ENCODE measurements at places on chromosomes 16 and 17.

DNA sequence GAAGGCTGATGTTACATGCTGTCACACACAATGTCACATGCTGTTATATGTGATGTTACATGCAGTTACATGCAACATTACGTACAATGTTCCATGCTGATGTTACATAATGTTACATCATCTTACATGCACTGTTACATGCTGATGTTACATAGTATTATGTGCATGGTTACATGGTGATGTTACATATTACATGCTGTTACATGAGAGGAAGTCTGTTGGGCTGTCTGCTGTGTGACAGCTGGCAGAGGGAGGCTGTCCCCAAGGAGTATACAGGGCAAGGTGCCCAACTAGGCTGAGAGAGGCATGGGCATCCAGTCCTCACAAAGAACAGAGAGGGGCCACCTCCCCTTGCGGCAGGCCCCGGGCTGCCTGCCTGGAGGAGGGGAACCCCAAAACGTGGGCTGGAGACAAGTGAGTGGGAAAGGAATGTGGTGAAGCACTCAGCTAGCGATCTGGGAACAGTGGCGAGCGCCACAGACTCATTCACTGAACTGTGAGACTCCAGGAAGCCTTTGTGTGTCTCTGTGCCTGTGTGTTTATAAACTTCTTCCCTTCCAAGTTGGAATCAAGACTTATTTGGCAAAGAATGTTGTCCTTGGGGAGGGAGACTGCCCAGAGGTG is 30.6 kb downstream of the TMEM92 start:
- no peak for DNase-seq

- no peak for DNase-seq
These were observed 18.1 kb upstream of the ABCA8 start for GRCh38 chr17:68973098-68973846.

DNA sequence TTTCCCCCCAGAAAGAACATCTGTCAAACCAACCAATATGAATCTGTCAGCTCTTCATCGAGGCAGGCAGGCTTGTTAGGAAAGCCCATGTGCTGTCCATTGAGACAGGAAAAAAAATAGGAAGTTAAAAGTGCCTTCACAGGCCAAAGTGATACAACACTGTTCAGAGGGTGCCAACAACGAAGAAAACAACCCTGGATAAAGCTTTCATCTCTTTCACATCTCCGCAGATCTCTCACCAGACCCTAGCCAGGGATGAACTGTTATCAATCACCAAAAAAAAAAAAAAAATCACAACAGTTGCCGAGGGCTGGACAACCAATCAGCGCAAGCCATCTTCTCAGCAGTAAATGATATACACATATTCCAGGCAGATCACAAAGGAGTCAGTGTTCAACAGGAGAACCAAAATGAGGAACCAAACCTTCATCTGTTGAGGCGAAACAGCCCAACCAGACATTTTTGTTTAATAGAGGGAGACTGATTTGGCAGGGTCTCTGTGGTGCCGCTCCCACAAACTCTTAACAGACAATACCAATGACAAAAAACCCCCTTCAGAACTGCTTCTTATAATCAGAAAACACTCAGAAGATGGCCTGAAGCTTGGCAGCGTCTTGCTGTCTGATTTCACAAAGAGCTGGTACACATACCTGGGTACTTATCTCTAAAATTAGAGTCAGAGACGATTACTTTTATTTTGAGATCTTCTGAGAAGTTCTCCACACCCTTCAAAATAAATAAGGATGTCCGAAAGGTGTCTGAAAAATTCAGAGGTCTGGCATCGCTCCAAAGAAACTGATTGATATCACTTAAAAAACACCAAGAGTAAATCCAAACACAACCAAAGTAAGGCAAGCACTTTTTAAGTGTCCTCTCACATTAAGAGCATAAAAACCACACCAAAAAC is 1.8 kb downstream of the MAP3K14 start:
- no peak for DNase-seq

DNA sequence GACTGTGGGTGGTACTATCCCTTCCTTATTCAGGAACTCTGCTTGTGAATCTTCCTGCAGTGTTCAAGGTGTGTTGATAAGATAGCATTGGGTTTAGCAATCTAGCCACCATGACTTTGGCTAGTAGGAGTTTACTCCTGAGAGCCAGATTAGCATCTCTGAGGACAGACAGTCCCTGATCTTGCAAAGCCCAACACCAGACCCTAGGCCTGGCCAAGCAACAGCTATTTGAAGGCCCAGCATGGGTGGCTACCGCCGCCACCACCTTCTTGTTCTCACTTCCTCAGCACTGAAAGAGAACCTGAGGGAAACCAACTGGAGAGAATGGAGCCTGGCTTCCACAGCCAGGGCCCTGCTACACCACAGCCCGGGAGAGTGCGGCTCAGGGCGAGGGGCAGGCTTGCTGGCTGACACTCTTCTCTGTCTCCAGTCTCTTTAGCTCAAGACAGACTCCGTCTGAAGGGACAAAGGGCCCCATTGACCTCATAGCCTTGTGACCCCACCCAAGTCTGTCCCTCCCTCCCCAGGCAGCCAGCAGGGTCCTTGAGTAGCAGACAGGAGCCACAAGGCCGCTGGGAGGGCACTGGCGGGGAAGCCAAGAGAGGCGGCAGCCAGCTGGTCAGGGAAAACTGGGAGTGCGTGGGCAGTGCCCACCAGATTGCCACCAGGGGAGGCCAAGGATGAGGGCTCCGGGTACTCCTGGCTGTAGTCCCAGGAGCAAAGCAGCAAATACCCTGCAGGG is 10.9 kb upstream of the ARHGAP23 start:
- DNase-seq: no peak

- DNase-seq: no peak
These were observed 46.4 kb upstream of the PLCG2 start for GRCh38 chr16:81732699-81733098.

GRCh38 chr16:8908810-8909468 is 26.8 kb downstream of the LITAFD start:
- no peak for DNase-seq

DNA sequence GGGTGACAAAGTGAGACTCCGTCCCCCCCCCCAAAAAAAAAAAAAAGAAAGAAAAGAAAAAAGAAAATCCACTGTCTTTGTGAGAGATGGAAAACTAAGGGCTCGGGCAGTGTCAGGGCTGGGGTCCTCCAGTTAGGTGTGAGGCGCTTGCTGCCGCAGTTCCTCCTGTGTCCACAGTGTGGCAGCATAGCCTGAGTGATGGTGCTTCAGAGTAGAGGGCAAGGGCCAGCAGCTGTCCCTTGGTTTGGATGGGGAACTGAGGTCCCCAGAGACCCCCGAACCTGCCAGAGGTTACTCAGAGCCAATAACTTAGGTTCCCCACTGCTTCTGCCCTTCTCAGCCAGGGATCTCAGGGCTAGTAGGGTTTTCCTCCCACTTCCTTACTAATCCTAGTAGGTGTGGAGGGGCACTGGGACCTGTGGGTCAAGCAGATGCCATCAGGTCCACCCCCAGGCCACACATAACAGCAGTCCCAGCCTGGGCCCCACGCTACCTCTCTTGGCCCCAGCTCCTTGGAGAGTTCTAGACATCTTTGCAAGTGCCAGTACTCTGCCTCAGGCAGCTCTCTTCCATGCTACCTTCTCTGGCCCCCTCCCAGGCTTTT is 7.9 kb upstream of the LLGL1 start:
- peak; percentile 65 for DNase-seq

- no peak for DNase-seq
These were observed 42.1 kb downstream of the GPRC5B start for GRCh38 chr16:19842426-19843157.

- no peak for DNase-seq
These were observed at the start of gene TPPP3 for GRCh38 chr16:67393111-67393787. TPPP3 (minus strand) TSS chr16:67393498; CDS start chr16:67391111, 2,387 bp downstream.

- DNase-seq: no peak
These were observed 6.6 kb downstream of the ZNF319 start for GRCh38 chr16:57993897-57994296.

GRCh38 chr16:84013787-84014569 is 28.6 kb downstream of the SLC38A8 start:
- DNase-seq: peak; percentile 25

DNA sequence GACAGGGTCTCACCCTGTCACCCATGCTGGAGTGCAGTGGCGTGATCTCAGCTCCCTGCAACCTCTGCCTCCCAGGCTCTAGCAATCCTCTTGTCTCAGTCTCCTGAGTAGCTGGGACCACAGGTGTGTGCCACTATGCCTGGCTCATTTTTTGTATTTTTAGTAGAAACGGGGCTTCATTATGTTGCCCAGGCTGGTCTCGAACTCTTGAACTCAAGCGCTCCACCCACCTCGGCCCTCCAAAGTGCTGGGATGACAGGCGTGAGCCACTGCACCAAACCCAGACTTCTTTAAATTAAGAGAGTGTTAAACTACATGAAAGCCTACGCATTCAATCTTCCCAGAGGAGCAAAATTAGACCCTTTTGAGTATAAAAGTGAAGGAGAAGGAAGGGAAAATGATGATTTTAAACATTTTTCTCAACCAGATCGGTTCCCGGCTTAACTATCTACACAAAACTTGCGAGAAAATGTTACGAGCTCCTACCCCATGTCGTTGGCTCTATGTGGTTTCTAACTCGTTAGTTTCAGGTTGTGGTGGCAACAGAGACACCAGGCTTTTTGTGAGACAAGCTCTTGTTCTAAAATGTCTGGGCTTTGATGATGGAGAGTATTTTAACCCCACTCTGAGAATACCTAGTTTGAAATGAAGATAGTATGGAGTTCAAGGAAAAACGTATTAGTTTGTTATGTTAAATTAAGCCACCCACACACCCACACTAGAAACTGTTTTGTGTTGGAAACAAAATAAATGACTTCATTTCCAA is 26.3 kb downstream of the STAT5B start:
- no peak for DNase-seq

GRCh38 chr17:33651686-33652085 is 358.6 kb upstream of the ASIC2 start:
- no peak for DNase-seq

DNA sequence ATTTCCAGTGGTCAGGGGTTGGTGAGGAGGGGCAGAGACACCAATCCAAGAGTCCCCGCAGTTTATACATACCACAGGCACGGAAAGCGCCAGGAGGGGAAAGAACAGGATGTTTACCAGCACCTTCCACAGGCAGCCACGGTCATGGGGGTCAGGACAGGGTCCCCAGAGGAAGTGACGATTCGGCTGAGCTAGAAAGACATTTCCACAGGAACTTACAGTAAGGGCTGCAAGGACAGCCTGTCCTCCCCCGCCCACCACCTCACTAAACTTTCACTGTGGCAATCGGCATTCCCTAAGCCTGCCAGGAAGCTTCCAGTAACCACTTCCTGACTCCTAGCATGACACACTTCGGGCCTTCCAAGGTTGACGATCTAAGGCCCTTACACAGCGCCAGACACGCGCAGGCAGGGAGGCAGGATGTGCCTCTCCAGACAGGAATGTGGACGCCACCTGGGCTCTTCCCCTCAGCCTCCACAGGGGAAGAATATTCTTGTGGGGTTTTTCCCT is 1.2 kb upstream of the MT2A start:
- no peak for DNase-seq

DNA sequence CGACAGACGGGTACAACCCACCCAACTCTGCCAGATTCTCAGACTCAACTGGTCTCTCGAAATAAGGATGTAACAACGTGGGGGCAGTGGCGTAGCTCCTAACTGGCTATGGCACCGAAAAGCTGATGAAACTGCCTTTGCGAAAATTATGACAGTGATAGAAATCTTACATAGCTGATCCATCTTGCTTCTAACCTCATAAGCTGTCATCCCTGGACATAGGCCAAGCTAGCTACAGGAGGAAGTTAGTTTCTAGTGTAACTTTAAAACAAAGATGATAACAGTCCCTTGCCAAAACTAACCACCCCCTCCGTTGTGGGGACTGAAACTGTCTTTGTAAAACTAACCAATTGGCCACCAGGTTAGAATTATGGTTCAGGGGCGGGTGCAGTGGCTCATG is 220.1 kb downstream of the SLC39A11 start:
- DNase-seq: no peak

DNA sequence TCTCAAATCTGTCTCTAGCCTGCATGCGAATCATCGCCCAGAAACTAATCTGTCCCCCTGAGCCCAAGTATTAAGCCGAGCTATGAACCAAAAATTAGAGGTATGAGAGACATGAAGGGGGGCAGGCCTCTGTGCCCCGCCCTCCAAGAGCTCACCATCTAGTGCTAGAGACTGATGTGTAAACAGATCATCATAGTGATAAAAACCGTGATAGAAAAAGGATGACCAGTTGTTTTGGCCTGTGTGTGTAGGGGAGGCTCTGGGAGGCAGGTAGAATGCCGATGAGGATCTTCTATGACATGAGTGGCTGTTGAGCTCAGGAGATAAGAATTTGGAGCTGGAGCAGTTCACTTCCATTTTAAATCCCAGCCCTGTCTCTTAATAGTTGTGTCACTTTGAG is 89.1 kb upstream of the TBX2 start:
- no peak for DNase-seq

- DNase-seq: no peak
These were observed 28.8 kb downstream of the CTU2 start for GRCh38 chr16:88735121-88735520.

DNA sequence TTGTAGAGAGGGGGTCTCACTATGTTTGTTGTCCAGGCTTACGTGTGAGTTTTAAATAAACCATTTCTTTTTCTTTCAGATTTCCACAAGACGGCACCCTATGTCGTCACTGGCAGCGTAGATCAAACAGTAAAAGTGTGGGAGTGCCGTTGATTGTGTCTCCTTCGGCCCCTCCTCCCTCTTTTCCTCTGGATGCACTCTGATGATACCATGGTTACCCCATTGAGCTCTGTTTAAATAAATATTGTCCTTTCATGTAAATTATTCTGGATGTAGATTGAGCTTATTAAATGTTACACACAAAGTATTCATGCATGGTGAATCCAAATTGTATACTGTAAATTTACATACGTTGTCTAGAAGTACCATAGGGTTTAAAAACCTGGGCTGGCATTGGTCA is 29.9 kb downstream of the CLUH start:
- no peak for DNase-seq

DNA sequence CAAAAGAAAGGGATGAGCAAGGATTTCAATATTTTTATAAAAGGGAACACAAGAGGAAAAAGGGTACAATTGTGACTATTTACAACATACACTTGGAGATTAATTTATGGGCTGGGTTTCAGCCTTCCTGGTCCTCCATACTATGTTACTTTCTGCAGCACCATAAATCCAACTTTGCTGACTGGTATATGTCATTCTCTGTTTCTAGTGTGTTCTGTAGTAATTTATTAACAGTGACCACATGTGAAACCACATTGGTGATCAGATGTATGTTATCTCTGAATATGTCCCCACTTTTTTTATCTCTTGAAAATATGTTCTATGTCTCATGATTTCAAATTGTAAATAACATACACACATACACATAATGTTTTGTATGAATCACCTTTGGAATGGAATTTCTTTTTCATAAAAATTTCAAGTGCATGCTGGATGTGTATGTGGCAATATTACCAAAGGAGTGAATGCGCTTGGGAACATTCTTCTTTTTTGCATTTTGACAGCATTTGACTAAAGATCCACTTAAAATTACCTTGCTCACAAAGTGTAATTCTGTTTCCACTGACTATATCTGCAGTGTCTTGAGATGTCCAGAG is 2.9 kb upstream of the LYRM9 start:
- no peak for DNase-seq

GRCh38 chr17:47871048-47871447 is 20.1 kb upstream of the SP6 start:
- no peak for DNase-seq
